T-cell (primary cell): ENCODE measurements at places on chromosomes 1 and 21.
A peak's percentile ranks its signal among the peaks of the same experiment; 100 is the strongest.

DNA sequence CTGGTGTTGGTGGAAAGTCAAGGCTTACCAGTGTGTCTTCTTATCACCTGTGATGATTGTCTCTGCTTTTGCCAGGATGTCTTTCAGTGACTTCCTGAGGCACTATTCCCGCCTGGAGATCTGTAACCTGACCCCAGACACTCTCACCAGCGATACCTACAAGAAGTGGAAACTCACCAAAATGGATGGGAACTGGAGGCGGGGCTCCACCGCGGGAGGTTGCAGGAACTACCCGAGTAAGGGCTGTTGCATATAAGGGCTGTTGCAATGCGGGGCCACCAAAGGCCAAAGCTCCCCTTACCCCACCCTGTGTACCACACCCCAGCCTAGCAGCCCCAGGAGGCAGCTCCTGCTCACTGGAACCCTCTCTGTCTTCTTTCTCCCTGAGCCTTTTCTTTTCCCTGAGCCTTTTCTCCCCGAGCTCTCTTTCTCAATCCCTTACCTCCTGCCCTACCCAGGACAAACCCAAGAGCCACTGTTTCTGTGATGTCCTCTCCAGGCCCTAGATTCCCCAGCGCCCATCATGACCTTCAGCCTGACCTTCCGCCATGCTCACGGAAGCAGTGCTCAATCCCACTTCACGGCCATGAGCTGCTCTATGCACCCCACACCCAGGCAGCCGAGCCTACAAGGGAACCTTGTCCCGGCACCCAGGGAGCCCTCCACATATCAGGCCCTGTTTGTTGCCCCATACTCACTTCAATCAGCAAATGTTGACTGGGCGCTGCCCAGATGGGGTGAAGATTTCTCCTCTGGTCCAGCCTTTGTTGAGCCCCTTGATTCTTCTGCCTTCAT lies 40.6 kb downstream of the CAPN2 start:
- no peak for DNase-seq

DNA sequence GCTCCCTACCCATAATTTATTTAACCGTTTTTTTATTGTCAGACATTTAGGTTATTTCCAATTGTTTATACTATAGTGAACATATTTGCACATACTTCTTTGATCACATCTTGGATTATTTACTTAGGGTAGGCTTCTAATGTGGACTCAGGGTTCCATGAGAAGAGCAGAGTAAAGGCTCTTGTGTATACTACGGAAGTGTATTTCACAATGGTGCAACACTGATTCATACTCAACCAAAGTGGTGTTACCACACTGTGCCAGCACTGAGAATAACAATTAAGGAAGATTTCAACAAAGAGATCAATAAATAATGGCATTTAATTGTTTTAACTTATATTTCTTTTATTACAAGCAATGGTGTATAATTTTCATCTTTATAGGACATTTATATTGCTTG lies 251.2 kb downstream of the ZNF326 start:
- DNase-seq: no peak

- no peak for DNase-seq
These were observed 2204.3 kb downstream of the MRPL39 start for GRCh38 chr21:23402929-23403520.

DNA sequence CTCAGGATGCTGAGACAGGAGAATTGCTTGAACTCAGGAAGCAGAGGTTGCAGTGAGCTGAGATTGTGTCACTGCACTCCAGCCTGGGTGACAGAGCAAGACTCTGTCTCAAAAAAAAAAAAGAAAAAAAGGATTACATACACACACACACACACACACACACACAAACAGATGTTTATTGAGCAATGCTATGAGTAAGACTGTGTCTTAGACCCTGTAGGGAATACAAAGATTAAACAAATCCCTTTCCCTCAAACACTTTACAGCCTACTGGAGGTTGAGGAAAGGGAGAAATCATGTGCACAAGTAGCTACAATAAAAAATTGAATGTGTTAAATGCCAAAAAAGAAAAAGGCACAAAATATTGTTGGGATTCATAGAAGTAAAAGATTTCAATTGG lies 58.1 kb downstream of the RPAP2 start:
- DNase-seq: no peak

GRCh38 chr1:180173952-180174351 lies 19.3 kb downstream of the QSOX1 start:
- no peak for DNase-seq

DNA sequence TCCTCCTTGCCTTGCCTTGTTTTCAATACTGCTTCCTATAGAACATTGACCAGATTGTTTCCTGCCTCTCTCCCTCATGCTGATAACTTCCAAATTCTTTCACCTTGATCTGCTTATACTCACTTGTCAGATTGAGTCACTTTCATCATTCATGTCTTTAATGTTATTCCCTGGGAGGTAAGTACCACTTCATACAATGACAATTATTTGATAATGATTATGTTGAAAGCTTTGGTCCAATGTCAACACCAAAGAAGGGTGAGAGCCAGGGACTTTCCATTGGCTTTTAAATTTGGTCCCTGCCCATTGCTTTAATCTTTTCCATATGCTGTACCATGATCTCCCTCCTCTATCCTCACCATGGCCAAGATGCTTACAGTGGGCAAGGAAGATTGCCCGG lies 137.4 kb downstream of the SYT2 start:
- no peak for DNase-seq

- no peak for DNase-seq
These were observed 33.5 kb downstream of the CFAP57 start for GRCh38 chr1:43205671-43206070.

DNA sequence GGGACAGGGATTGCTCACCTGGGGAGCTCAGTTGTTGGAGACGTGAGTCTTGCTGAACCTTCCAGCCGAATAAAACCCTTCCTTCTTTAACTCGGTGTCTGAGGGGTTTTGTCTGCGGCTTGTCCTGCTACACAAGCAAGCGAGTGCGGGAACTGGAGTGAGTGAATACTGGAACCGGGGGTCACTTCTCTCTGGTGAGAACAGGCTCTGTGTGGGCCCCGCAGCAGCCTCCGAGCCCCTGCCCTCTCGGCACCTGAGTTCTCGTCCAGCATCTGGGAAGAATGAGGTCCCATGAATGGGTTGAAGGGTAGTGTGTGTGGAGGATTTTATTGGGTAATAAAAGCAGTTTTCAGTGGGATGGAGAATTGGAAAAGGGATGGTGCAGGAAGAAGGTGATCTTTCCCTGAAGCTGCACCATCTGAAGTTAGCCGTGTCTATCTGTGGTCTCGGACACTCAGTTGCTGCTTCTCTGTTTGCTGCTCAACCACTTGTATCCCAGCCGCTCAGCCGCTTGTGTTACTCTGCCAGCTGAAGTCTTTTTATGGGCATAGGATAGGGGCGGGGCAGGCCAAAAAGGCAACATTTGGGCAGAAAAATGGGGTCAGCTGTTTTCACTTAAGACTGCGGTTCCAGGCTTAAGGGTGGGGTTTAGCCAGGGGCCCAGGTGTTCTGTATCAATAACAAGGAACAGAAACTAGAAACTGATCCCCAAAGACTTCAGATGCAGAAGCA lies 450.6 kb upstream of the CAMK1G start:
- DNase-seq: no peak

DNA sequence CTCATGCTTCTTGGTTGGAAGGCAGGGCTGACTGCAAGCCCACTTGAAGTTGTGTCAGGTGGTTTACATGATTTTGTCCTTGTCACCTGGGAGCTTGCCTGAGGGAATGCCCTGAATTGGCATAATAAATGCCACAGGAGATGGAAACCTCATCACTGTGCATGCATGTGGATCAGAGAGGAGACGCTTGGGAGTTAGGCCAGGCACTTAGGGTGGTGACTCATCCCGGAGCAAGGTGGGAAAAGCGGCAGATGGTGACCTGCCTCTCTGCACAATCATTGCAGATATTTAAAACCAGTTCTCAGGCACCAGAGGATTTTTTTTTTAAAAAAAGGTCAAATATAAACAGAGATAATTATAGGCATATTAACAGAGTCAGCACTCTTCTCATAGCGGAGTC lies 202.2 kb upstream of the KIAA0040 start:
- no peak for DNase-seq

- DNase-seq: no peak
These were observed 119.0 kb downstream of the SIM2 start for GRCh38 chr21:36817732-36818450.

GRCh38 chr1:200351826-200352549 lies 57.8 kb downstream of the ZNF281 start:
- peak; percentile 11 for DNase-seq
